ENCODE measurements at places on chromosomes 4 and X.

- no peak for DNase-seq
Measured at GRCh38 chrX:30010471-30010870, 204.9 kb upstream of the MAGEB2 start.

GRCh38 chr4:83285055-83285407 lies 433 bp upstream of the COQ2 start:
- DNase-seq = peak; percentile 22

GRCh38 chr4:147134536-147135210 lies 189.0 kb upstream of the TTC29 start:
- DNase-seq = no peak

DNA sequence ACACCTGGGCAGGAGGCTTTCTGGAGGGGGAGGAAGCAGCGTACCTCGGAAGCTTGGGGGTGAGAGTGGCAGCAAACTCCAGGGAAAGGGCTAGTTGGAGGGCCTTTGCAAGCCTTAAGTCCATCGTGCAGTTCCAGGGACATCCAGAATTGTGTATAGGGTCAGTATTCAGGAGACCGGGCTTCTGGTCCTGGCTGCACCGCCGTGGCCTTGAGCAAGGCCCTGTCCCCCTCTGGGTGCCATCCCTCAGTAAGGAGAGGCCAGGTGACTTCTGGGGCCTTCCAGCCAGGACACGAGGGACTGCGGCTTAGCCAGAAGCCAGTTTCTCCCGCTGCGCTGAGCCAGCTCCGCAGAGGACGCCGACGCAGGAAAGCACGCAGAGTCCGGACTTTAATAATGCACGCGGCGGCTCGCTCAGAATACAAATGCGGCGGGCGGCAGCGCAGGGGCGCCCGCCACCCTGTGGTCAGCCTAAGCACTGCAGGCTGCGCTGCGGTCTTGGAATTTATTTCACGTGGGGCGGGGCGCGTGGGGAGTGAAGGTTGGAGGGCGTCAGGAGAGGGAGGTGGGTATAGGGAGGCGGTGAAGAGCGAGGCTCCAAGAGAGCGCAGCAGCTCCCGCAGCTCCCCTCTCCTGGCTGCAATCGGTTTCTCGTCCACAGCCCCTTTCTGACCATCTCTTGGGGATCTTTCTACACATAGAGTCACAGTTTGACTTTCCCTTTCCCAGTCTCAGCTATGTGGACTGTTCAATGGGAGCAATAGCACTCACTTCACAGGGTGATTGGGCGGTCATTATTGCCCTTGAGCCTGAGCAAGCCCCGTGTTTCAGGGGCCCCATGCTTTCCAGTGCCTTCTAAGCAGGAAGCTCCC lies 94.1 kb upstream of the GPR50 start:
- DNase-seq = peak; percentile 74

- DNase-seq = peak; percentile 18
Measured at GRCh38 chrX:72306085-72306801, 529 bp upstream of the CITED1 start.
